Spinal cord (tissue), 10 donors: ENCODE measurements at places on chromosomes 5 and 9.
A peak's percentile ranks its signal among the peaks of the same experiment; 100 is the strongest.

DNA sequence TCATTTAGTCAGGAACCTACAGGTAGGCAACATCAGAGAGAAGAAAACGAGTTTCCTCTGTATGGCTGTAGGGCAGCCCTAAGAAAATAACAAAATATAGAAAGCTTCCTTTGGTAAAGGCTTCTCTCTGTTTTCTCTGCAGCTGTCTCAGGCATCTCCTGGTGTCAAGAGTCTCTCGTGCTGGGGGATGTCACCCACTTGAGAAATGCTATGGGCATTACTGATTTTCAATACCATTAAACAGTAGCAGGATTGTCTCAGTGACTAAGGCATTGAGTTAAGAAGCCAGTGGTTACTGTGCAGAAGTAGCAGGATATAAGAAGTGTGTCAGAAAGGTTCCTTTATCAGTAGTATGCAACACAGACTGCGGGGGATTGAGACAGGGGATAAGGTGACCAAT is 32.4 kb downstream of the LIFR start:
- peaks cover 13% of the 10 kb centered on the region for H3K36me3 ChIP-seq
- H3K27me3 ChIP-seq: no peaks in the 10 kb centered on the region
- no peak overlapping the region for H3K4me3 ChIP-seq
- no peaks in the 10 kb centered on the region for H3K4me1 ChIP-seq

DNA sequence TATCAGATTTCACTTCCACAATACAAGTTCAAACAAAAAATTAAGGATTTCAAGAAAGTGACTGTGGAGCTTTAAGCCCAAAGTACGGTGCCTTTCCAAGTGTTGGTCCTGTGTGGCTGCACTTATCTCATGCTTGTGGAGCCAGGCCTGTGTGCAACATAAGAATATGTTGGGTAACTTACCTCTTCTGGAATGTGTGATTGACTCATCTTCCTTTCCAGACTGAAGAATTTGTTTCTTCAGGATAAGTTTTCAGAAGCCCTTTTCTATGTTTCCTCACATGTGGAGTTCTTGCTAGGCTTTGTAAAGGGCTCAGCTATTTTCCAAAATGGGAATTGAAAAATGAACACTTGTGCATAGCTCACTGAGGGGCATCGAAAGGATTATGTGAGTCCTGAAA is 485.1 kb upstream of the PAPPA start:
- H3K4me1 ChIP-seq: no peaks in the 10 kb centered on the region
- H3K36me3 ChIP-seq: no peaks in the 10 kb centered on the region
- no peak for DNase-seq
- H3K27ac ChIP-seq: no peak overlapping the region

GRCh38 chr9:133606708-133607025 is 2.5 kb downstream of the FAM163B start:
- peaks cover 3% of the 10 kb centered on the region for H3K36me3 ChIP-seq
- peak; percentile 65 for DNase-seq
- peaks cover 73% of the 10 kb centered on the region for H3K4me1 ChIP-seq

GRCh38 chr5:157864067-157864466 is 5.1 kb upstream of the CLINT1 start:
- no peaks in the 10 kb centered on the region for H3K27me3 ChIP-seq
- H3K27ac ChIP-seq: no peak overlapping the region
- no peak overlapping the region for H3K4me3 ChIP-seq
- no peaks in the 10 kb centered on the region for H3K36me3 ChIP-seq
- peaks cover 2% of the 10 kb centered on the region for H3K4me1 ChIP-seq
- DNase-seq: no peak

DNA sequence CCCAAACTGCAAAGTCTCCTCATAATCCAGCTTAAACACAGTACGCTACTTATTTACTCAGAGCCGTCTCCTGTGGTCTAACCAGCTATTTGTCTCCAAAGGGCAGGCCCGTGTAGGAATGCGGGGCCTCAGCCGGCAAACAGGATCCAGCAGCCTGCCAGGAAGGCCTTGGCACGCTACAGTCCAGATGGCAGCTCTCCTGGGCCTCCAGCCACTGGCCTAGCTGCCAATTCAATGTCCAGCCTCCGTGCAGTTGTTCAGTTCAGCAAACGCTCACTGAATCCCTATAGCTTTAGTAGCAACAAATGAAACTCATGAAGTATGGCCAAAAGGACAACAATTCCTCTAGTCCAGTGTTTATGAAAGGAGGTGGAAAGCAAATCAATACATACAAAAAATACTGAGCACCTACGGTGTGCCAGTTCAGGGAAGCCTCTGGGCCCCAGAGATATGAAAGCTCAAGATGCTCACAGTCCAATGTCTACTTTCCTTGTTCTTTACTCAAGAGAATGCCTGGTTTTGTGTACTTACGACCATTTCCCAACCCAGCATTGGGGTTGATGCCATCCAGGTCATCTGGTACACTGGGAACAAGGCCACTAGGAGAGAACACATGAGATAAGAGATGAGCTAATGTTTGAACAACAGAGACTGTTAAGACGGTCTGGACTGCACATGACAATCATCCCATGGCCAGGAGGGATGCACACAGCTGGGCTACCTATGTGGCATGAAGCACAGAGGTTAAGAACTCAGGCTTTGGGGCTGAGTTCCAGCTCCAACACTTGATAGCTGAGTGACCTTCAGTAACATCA is 8.3 kb downstream of the CDK5RAP2 start:
- peak; percentile 63 for DNase-seq
- peaks cover 26% of the 10 kb centered on the region for H3K4me1 ChIP-seq
- peak overlapping the region; percentile 17 for H3K27ac ChIP-seq
- peaks cover 26% of the 10 kb centered on the region for H3K36me3 ChIP-seq
- no peak overlapping the region for H3K4me3 ChIP-seq

DNA sequence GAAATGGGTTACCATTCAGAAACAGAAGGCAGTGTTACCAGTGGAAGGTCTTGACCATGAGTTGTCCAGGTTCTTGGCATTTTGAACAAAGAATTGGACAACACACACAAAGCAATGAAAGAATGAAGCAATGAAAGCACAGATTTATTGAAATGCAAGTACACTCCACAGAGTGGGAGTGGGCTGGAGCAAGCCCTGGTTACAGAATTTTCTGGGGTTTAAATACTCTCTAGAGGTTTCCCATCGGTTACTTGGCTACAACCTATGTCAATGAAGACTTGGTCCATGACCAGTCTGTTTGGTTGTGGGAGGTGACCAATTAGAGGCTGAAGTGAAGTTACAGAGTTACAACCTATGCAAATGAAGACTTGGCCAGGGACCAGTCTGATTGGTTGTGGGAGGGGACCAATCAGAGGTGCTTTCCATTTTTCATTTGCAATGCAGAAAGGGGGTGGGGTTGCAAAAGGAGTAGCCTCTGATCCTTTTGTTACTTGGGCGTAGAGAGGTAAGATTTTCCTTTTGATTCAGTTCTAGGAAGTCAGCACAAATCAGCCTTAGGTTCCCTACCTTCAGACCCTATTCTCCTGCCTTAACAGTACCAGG is 71.7 kb upstream of the SPRY4 start:
- H3K4me3 ChIP-seq: no peak overlapping the region
- no peaks in the 10 kb centered on the region for H3K36me3 ChIP-seq
- H3K4me1 ChIP-seq: peaks cover 2% of the 10 kb centered on the region

DNA sequence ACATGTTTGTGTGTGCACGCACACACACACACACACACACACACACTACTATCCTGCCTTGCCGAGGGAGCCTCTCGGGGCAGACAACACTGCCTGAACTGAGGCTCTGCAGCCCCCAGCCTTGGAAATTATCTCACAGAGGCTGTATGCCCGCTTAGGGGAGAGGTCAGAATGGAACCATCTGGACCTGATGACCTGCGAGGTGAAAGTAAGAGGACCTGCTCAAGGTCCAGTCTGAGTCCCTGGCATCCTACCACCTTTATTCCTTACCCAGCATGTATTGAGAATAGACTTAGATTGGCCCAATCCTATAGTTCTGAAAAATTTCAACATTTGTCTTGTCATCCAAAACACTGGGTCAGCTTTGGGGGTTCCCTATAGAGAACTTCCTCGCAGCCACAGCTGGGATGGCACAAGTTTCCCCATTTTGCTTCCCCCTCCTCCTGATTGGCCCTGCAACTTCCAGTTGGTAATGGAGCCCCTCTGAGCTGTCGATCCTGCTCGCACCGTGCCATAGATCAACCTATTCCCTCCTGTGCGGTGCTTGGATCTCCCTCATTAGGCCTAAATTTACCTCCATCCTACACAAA is 10.2 kb downstream of the MVB12B start:
- peak overlapping the region; percentile 78 for H3K27ac ChIP-seq
- peaks cover 11% of the 10 kb centered on the region for H3K36me3 ChIP-seq
- no peak overlapping the region for H3K4me3 ChIP-seq

GRCh38 chr5:43631182-43631910 is 28.4 kb downstream of the NNT start:
- peak; percentile 57 for DNase-seq
- H3K36me3 ChIP-seq: peaks cover 3% of the 10 kb centered on the region
- no peaks in the 10 kb centered on the region for H3K4me1 ChIP-seq
- H3K4me3 ChIP-seq: no peak overlapping the region

GRCh38 chr5:132389051-132389331 is 19.5 kb downstream of the SLC22A5 start:
- no peak overlapping the region for H3K4me3 ChIP-seq
- no peak for DNase-seq
- peak overlapping the region; percentile 77 for H3K27ac ChIP-seq
- no peaks in the 10 kb centered on the region for H3K27me3 ChIP-seq

DNA sequence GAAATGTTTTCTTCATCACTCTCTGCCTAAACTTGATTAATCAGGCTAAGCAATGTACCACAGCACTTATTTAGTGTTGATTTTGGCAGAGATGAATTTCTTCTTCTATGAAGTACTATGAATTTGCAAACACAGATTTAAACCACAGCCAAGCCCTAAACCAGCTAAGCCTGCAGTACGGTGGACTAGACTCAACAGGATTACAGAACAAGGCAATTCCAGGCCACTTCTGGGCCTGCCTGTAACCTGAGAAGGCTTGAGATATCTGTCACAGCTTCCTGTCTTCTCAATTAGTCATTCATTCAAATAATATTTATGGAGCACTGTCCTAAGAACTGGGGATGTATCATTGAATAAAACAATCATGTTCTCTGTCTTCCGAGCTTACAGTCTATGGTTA is 32.4 kb upstream of the CAST start:
- no peak overlapping the region for H3K4me3 ChIP-seq
- no peaks in the 10 kb centered on the region for H3K36me3 ChIP-seq
- DNase-seq: no peak
- no peaks in the 10 kb centered on the region for H3K4me1 ChIP-seq

- peaks cover 19% of the 10 kb centered on the region for H3K4me1 ChIP-seq
- H3K4me3 ChIP-seq: no peak overlapping the region
- peak overlapping the region; percentile 22 for H3K27ac ChIP-seq
- no peaks in the 10 kb centered on the region for H3K27me3 ChIP-seq
Measured at GRCh38 chr5:151670083-151670686, 16.5 kb downstream of the SPARC start.

DNA sequence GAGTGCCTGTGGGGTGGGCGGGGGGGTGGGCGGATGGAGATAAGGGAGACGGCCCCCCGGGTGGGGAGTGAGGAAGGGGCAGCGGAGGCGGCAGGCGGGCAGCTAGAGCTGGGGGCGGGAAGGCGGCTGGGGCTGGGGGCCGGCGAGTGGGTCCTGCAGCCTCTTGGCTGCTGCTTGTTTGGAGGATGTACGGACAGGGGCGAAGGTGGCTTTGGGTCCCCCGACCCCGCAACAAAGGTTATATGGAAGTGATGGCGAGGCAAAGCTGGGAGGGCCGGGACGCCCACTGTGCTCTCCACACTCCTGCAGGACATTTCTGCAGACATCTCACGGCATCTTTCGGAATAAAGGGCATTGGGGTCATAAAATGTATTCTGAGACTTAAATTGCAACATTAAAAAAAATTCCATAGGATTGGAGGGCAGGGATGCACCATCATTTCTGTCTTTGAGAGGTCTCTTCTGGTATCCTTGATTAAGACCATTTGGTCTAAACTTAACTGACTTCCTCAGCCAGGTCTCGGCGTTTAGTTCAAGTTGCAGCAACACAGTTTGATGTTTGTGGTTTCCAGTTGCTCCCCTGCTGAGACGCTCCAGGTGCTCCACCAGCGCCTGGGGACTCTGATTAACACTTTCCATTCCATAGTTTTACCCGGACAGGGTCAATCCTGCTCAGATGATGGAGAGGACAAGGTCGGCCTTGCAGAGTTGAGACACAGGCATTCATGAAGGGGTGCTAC is 101.6 kb upstream of the SSBP2 start:
- peak overlapping the region; percentile 42 for H3K4me3 ChIP-seq
- H3K27ac ChIP-seq: peak overlapping the region; percentile 94
- H3K4me1 ChIP-seq: peaks cover 37% of the 10 kb centered on the region
- no peaks in the 10 kb centered on the region for H3K27me3 ChIP-seq
- peak; percentile 46 for DNase-seq

DNA sequence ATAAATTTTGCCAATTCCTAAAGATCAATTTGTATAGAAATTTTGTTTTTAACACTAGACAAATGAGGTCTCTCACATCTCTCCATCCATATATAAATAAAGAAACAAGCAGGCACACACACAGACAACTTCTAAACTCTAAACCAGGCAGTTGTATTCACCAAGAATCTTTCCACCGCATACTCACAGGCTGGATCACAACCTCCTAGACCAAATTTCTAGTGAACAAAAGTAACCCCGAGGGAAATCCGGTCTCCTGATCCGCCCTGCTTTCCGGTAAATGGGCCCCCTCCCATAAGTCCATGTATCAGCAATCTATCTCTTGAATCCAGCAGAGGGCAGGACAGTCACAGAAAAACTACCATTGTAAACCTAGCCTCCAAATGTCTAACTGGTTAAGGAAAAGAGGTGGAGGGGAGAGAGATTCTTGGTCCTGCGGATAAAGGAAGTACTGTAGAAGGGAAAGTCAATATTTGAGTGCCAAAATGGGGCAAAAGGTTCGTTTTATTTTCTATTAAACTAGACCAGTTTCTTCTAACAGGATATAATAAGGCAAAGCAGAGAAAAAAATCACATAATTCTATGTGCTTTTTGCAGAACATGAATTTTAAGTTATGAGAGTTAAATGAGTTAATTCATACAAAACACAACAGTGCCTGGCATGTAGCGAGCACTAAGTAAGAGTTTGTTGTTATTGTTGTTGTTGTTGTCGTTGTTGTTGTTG is 4.8 kb upstream of the SMU1 start:
- peak; percentile 94 for DNase-seq
- peaks cover under 1% of the 10 kb centered on the region for H3K36me3 ChIP-seq
- H3K4me3 ChIP-seq: peak overlapping the region; percentile 14
- no peaks in the 10 kb centered on the region for H3K27me3 ChIP-seq
- H3K4me1 ChIP-seq: peaks cover 10% of the 10 kb centered on the region

- H3K4me3 ChIP-seq: no peak overlapping the region
- peaks cover 4% of the 10 kb centered on the region for H3K27me3 ChIP-seq
- H3K27ac ChIP-seq: no peak overlapping the region
Measured at GRCh38 chr9:122134822-122135528, 24.6 kb downstream of the NDUFA8 start.

- H3K27ac ChIP-seq: no peak overlapping the region
- H3K4me1 ChIP-seq: no peaks in the 10 kb centered on the region
- DNase-seq: no peak
- H3K4me3 ChIP-seq: no peak overlapping the region
- no peaks in the 10 kb centered on the region for H3K36me3 ChIP-seq
Measured at GRCh38 chr9:1469996-1470395, 419.8 kb downstream of the DMRT2 start.

GRCh38 chr9:94864196-94864595 is 137.7 kb downstream of the AOPEP start:
- H3K27me3 ChIP-seq: no peaks in the 10 kb centered on the region
- no peak overlapping the region for H3K27ac ChIP-seq

- H3K4me3 ChIP-seq: no peak overlapping the region
- peaks cover 18% of the 10 kb centered on the region for H3K4me1 ChIP-seq
- H3K27me3 ChIP-seq: peaks cover 25% of the 10 kb centered on the region
- peaks cover 16% of the 10 kb centered on the region for H3K36me3 ChIP-seq
Measured at GRCh38 chr9:130431536-130432303, 13.0 kb upstream of the ASS1 start.
